A549 treated with GW870086 at 1 μM for 4 hours (cell line): ENCODE measurements at places on chromosomes 2 and 18. TPM values are rescaled to one million over a fixed set of nuclear protein-coding genes. Genes with fewer than 3 reads are reported as not detected.

PIKFYVE gene
- 3.6 to 8.5 TPM (median 6.5 TPM) in 5 replicates for total RNA-seq

TXNDC2 gene
- total RNA-seq: 0.08 to 0.22 TPM (median 0.14 TPM) in 4 of 5 replicates, not detected in the other

SLC11A1 gene
- 0.10 to 0.26 TPM (median 0.19 TPM) in 5 replicates for total RNA-seq

RESP18 gene
- total RNA-seq: not detected in 5 replicates

ARHGEF4 gene
- 7.6 to 10.6 TPM (median 10.3 TPM) in 5 replicates for total RNA-seq
